Caki2 (cell line): ENCODE measurements at places on chromosomes 3 and 15.
A peak's percentile ranks its signal among the peaks of the same experiment; 100 is the strongest.

GRCh38 chr15:94844538-94845389 lies 613.4 kb downstream of the MCTP2 start:
- DNase-seq: peak; percentile 33

DNA sequence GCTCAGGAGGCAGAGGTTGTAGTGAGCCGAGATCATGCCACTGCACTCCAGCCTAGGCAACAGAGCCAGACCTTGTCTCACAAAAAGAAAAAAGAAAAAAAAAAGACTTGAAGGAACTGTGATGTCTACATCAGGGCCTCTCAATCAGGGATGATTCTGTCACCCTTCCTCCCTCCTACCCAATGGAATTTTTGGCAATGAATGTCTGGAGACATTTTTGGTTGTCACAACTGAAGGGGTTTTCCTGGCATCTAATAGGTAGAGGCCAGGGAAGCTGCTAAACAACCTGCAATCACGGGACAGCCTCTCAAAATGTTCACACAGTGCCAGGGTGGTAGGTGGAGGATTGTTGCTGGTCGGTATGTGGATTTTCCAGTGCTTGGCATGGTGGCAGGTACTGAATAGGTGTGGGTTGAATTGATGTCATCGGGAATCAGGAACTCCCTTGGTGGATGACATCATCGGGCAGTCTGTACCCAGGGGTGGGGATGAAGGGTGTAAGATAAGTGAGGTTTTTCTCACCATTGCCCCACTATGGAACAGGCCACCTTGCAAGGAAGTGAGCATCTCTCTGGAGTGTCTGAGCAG lies 71.3 kb downstream of the MESD start:
- DNase-seq: no peak

DNA sequence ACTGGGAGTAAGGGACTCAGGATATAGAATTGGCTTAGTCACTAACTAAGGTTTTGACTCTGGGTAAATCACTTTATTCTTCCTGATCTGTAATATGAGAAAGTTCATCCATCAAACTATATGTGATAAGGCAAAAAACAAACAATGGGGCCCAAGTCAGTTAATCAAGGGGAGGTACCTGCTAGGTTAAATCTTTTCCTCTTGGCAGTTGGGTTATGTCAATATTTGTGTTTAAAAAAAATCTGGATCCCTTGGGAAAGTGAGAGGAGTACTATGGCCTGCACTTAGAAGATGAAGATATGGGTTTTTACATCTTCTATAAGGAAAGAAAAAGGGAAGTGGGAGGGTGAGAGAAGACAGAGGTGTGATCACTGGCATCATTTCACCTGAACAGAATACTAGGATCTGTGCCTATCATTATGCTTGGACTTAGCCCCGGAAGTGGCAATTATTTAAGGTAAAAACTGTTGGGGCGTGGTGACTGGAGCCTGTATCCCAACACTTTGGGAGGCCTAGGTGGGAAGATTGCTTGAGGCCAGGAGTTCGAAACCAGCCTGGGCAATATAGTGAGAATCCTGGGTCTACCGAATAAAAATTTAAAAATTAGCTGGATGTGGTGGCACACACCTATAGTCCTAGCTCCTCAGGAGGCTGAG lies 2.8 kb upstream of the SLC28A2 start:
- DNase-seq: no peak

DNA sequence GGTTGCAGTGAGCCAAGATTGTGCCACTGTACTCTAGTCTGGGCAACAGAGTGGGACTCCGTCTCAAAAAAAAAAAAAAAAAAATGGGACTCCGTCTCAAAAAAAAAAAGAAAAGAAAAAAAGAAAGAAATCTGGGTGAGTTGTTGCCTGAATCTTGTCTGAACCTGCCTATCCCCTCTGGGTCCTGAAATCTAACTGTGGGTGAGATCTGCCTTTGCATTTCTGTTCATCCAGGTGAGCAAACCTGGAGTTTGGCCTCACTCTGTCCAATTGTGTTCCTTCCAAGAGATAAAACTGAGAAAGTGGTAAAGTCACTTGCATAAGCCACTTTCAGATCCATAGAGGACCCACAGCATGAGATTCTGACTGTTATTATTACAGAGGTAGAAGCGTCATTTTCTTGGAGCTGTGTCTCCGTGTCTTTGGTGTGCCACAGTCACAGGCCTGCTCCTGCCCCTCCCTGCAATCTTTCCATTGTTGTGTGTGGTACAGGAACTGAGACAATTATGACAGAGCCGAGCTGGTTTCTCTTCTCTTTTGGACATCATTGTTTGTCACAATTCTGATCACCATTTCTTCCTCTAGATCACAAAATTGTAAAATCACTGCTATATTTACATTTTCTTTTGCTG lies 235.9 kb downstream of the LPP start:
- DNase-seq: no peak

GRCh38 chr3:72492240-72492639 lies 356.0 kb downstream of the SHQ1 start:
- no peak for DNase-seq

GRCh38 chr3:46334741-46335478 lies 19.0 kb upstream of the CCR2 start:
- DNase-seq: no peak

DNA sequence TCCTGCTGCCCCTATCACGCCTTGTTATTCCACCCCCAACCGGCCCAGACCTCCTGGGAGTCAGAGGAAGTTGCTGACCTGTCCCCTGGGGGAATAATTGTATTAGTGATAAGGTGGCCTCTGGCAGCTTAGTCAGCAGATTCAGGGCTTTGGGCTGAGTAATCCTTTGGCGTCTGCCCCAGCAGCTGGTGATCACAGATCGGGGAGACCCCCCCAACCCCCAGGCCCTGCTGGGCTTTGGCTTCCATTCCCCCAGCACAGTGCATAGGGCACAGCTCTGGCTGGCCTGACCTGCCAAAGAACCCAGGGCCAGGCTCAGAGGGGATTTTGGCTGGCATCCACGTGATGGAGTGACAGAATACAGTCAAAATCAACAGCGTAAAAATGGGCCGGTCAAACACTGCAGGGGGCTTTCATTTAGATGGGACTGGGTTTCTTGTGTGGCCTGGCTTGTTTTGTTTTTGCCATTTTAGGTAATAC lies 3.9 kb upstream of the NR2E3 start:
- DNase-seq: peak; percentile 14

GRCh38 chr3:9349321-9350117 lies 13.3 kb upstream of the THUMPD3 start:
- peak; percentile 82 for DNase-seq

DNA sequence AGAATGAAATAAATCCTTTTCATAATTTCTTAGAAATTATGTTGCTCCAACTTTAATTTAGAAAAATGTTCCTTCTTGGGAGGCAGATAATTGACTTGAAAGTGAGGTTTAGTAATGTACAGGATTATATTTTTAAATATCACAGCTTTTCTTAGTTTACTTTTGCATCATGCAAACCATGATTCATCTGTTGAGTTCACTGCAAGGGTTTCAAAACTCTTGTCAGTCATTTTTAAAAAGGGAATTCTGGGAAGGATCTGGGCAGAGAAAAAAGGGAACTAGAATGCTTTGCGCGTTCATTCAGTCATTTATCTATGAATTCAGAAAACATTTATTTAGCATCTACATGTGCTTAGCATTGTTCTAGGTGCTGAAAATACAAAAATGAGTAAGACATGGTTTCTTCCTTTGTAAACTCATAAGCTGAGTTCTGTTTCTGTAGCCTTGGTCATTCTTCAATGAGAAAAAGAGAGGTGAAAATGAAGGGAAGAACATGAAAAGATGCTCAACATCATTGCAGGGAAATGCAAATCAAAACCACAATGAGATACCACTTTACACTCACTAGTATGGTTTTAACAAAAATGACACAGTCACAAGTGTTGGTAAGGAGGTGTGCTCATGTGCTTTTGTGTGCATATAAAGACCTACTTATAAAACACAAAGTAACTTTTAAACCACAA lies 209.1 kb downstream of the NR1D2 start:
- no peak for DNase-seq

DNA sequence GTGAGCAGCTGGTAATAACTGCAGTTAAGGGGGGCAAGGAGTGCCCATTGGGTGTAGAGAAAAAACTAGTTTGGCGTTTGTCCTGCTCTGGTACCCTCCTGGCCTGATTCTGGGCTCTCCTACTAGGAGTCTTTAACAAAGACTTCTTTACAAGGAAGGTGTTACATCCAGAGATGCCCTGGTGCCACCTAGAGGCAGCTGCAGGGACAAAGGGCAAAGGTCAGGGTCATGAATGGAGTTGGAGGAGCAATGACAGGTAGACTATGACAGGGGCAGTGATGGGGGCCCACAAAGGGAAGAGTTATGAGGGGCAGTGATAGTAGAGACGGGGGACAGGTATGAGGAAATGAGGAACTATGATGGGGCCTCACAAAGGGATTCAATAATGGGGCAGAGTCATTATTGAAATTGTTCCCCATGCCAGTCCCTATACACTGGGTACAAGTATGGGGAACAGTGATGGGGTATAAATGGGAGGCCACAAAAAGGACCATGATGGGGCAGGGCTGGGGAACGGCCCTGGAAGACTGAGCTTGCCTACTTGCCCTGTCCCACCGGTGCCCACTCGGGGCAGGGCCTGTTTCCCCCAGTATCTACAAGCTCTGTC lies 7.9 kb downstream of the CCDC71 start:
- no peak for DNase-seq

- DNase-seq: no peak
Observed at GRCh38 chr15:41940441-41940857, 31.9 kb downstream of the EHD4 start.

GRCh38 chr15:33322091-33322490 lies 11.3 kb downstream of the RYR3 start:
- no peak for DNase-seq

DNA sequence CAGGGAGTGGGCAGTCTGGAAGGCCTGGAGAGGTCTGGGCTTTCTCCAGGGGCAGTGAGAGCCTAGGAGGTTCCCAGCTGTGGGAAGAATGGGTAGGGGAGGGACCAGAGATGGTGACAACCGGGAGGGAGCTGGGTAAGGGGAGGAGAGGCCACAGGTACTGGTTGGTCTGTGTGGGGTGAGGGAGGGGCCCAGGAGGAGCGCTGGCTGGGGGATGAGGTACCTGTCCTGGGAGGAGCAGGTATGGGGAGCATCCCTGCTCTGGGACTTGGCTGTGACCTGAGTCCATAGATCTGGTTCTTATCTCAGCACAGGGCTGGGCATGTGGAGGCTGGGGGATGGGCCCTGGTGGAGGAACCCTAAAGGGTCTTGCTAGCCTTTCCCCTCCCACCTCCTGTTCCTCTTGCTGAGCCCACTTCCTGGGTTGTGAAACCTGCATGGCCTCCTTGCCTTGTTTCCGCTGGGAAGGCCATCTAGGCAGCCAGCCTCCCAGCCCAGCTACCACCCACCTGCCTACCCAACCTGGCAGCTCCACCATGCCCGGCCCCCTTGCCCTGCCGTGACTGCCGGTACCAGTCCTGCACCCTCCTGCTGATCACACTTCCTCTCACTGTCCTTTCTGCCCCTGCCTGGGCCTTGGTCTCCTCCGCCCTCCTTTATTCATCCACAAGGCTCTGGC lies 11.0 kb downstream of the PRKCD start:
- no peak for DNase-seq

- no peak for DNase-seq
Observed at GRCh38 chr3:14007006-14007405, 117.7 kb downstream of the CHCHD4 start.

- DNase-seq: no peak
Observed at GRCh38 chr15:83014205-83014653, 2.8 kb upstream of the C15orf40 start.

DNA sequence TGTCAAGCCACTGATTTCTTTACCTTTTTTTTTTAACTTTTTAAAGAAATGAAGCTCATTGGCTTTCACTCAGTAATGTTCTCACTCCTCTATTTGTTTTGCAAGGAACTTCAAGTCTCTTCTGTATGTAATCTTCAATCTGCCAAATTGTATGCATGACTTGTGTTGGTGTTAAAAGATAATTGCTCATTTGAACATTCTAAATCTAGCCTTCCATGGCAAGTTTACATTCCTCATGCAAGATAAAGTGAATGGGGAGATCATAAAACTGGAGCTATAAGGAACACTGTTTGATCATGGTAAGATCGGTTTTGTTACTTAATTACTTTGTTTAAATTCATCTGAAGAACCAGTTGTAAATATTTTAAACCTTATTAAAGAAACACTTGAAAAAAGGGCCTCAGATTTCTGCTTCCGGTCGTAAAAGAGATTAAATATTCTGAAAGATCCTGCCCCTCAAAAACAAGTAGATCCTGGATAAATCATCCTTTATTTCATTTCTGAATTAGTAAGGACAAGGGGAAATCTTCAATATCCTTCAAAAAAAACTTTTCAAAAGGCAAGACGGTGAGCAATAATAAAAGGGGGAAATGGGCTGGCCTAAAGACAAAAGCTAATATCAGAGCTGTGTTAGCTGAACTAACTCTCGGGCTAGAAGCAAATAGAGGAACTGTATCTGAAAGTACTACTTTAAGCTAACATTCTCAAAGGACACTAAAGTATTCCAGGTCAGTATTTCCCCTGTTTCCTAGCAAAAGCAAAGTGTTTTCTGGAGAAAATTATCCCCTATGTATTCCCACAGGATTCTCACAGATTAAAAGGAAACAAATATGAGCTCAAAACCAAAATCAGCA lies 107.0 kb upstream of the ATP11B start:
- no peak for DNase-seq

GRCh38 chr15:41971895-41972252 lies 483 bp downstream of the EHD4 start:
- DNase-seq: no peak

DNA sequence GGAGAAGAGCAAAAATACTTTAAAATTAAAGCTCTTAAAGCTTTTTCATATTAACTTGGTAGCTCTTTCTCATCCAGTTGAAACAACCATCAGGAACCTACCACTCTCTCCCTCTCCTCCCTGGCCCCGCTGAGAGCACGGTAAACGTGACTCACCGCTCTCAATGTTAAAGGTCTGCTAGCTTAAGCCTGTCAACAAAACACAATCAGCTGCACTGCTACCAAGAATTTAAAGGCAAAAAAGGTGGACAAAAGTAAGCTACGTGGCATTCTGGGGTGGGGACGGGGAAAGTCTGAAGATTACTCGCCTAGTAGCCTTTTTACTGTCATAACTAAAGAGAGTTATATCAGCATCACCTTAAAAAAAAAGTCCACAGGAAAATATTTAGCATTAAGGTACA lies 8.4 kb upstream of the GP5 start:
- DNase-seq: peak; percentile 66

- peak; percentile 86 for DNase-seq
Observed at GRCh38 chr3:146390957-146391356, 78.4 kb downstream of the PLSCR2 start.

GRCh38 chr15:84016371-84016770 lies 219.2 kb upstream of the GOLGA6L4 start:
- DNase-seq: no peak

DNA sequence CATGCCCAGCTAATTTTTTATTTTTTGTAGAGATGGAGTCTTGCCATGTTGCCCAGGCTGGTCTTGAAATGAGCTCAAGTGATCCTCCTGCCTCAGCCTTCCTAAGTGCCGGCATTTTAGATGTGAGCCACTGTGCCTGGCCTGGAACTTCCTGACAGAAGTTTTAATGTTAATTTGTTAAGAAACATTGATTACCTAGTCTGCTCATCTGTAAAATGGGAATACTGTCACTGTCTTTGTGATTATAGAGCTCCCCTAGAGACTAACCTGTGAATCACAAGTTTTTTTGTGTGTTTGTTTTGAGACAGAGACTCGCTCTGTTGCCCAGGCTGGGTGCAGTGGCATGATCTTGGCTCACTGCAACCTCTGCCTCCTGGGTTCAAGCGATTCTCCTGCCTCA lies 4.3 kb upstream of the EIF3J start:
- DNase-seq: no peak

- no peak for DNase-seq
Observed at GRCh38 chr3:139780593-139780992, 102.8 kb upstream of the NMNAT3 start.
